ENCODE measurements at places on chromosomes 11 and 22.
A peak's percentile ranks its signal among the peaks of the same experiment; 100 is the strongest.

DNA sequence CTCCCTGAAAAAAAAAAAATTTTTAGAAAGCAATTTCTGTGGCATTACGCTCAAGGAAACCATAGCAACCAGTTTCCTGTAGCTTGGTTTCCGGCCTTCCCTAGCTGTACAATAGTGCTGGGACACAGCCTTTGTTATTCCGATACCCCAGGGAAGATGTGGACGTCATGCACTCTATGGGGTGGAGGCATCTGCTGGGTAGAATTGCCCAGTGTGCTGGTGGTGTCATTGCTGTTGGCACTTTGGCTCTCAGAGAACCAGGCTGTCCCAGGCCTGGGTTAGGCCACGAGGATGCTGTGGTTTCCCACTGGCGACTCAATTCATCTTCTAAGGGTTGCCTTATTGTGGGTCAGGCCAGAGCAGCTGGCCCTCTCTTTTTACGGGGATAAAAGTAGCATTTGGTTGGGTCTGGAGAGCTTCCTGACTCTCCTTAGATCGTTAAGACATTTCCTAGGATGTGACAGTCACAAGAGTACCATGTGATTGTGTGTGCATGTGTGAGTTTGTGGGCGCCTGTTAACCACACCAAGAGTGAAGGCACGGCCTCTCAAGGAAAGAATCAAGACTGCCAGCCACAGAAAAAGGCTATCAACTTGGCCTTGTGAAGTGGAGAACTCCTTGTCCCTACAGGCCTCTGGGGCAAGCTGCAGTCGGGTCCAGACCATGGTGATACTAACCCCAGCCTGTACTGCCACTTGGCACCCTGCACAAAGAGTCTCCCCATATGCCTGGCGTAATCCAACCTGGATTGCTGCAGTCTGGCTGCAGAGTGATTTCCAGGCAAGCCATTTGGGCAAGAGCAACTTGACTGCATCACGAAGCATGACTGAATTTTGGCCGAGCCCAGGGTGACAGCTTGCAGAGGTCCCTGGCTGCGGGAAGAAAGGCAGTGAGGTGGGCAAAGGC is 35.9 kb upstream of the NAV2 start:
- no peak for DNase-seq

DNA sequence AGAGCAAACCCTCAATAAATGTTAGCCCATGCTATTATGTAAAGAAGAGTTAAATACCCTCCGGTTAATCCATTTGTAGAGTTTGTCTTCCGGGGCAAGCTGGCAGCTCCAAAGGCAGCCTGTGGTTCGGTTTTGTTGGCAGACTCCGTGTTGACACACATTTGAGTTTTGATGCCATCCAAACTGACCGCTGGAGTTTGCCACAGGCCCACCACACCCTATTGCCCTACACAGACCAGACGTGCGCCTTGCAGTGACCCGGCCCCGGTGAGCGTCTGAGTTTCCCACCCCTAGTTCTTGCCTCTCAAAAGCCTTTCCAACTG is 25.1 kb downstream of the ELFN2 start:
- no peak for DNase-seq

- no peak for DNase-seq
Observed at GRCh38 chr11:118838905-118839553, 44.7 kb upstream of the CXCR5 start.

DNA sequence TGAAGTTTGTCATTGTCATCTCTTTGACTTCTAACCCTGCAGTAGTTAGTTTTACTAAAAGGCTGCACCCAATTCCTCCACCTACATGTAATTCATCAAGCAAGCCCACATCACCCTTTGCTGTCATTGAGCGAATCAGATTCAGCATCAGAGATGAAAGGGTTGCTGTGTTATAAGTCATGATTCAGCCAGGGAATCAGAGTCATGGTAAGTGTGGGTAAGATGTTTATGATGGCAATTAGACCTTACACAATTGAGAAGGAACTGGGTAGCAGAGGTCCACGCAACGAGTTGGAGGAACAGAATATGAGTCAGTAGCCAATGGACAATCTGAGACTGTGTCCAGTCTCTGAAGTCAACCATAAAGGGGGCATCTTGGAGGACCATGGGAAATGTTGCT is 162.8 kb upstream of the SNX19 start:
- DNase-seq, result no peak

- no peak for DNase-seq
Observed at GRCh38 chr11:8789864-8790263, 107.3 kb downstream of the RPL27A start.

DNA sequence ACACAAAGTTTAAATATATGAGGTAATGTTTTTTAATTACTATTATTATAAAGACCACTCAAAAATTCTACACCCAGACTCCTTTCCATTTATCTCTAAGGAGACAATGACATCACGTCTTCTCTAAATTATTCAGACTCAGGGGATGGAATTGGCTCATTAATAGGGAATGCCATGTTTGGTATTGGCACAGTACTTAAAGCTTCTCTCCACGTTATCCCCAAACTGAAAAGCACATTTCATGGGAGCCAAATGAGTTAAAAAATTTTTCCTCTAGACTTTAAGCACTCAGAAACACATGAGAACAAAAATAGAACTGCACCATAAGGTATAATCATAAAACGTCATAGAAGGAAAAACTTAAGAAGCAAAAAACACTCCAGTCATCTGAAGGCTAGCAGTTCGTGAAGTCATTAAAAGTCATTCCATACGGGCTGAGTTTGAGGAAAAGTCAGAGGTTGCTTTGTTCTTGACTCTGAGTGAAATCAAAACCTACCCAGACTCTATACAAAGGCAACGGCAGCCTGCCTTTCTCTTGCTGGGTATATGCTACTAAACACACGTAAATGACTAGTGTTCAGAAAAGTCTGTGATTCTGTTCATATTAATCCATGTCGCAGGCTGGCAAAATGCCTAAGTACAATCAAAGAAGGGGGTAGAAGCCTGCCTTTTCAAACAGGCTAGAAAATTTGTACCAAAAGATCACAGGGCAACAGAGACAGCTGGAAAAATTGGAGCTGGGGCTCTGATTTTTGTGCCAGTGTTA is 8.7 kb upstream of the MPPED2 start:
- DNase-seq, result no peak

DNA sequence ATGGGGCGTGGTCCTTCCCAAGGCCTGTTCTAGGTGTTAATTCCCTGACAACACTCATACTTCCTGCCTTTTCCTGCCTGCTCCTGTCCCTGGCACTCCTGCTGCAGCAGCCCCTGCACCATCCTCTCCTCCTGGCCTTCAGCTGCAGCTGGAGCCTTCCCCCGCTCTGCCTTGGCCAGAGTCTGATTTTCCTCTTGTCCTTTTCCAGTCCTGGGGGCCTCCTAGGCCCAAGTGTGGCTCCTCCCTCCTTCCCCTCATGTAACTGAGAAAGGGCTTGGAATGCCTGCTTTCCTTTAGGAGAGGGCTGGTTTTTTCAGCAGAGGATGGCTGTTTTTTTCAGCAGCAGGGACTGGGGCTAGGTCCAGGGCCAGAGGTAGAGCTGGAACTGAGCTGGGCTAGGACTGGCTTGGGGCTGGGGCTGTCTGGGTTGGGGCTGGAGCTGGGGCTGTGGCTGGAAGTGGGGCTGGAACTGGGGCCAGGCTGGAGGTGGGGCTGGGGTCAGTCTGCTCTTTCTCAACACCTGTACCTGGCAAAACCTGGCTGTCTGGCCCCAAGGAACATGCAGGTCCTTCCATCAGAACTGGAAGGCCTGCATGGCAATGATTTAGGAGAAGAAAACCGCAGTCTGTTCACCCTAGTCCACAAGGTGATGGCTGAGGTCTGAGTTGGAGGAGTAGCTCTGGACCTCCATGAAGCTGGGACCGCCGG is 23.6 kb downstream of the ZC3H7B start:
- DNase-seq, result no peak

GRCh38 chr11:13292970-13293369 is 15.4 kb downstream of the BMAL1 start:
- DNase-seq, result no peak

GRCh38 chr22:35523167-35523947 is 17.3 kb upstream of the RASD2 start:
- no peak for DNase-seq

DNA sequence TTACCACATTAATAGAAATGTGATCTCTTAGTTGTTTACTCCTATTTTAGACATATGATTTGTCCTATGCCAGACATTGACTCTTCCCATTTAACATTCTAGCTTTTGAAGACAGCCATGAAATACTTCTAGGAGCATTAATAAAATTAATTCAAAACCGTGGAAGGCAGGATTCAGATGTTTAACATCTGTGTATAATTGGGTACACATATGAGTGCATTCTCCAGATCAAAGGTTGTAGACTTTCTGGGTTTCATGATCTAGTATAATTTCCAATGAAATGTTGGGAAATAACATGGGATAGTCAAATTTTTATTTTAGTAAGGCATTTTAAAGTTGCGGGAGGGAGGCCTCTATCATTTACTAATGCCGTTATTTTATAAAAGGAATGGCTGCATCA is 35.2 kb upstream of the CCDC89 start:
- no peak for DNase-seq

DNA sequence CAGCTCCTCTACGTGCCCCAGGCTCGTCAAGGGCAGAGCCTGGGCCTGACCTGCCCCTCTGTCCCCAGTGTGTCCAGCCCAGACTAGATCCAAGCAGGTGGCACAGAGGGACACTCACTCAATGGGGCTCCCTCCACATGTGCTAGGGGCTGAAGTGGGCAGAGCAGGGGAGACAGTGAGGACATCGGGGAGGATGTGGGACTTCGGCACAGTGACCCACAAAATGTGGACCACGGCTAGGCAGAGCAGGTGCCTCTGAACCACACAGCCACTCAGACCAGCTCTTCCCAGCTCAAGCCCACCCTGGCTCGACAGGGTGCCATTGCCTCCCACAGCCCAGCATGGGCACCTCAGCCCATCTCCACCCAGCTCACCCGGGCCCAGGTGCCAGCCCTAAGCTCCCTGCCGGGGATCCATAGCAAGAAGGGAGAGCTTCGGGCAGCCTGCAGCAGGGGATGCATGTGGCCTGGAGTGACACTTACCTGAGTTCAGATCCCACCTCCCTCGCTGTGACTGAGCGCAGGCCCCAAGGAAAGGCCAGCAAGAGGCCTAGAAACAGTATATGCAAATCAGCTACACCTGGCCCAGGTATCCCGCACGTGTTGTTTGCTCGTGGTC is 46.9 kb upstream of the RTL6 start:
- no peak for DNase-seq

DNA sequence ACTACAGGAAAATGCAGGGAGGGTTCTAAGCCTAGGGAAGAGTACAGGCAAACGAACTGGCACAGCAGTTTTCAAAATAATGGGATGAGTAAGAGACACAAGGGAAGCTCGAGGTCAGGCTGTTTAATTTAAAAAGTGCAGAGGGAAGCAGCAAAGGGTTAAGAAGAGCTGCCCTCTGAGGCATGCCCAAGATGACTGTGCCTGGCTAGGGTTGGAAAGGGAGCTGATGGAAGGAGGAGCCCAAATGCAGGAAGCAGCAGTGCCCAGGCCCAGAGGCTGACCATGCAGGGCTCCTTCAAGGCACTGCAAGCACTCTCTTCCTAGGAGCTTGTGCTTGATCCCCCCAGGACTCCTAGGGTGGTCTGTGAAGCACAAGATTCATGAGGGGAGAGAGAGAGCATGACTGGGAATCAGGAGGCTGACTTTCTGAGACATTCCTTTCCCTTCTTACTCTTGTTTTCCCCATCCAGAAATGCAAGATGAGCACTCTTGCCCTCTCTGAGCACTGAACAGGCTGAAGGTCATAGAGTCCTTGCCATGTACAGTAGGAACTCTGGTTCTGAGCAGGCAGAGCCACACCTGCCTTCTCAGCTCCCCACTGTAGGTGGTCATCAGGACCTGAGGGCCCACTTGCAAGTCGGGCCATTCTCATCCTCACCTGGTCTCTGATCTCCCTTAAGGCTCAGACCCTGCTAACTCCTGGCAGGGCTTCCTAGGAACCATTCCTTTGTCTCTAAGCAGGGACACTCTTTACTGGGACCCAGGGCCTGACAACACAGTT is 46.7 kb upstream of the DRD2 start:
- no peak for DNase-seq

GRCh38 chr22:32836280-32837123 is 35.0 kb downstream of the TIMP3 start:
- peak; percentile 35 for DNase-seq

DNA sequence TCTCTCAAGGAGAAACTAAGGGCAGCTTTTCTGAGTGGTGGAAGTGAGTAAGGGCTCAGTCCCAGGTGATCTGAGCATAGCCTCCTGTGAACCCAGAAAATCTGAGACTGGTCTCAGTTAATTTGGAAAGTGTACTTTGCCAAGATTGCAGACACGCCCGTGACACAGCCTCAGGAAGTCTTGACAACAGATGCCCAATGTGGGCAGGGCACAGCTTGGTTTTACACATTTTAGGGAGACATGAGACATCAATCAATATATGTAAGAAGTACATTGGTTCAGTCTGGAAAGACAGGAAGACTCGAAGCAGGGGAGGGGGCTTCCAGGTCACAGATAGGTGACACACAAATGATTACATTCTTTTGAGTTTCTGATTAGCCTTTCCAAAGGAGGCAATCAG is 13.5 kb upstream of the CRY2 start:
- no peak for DNase-seq

DNA sequence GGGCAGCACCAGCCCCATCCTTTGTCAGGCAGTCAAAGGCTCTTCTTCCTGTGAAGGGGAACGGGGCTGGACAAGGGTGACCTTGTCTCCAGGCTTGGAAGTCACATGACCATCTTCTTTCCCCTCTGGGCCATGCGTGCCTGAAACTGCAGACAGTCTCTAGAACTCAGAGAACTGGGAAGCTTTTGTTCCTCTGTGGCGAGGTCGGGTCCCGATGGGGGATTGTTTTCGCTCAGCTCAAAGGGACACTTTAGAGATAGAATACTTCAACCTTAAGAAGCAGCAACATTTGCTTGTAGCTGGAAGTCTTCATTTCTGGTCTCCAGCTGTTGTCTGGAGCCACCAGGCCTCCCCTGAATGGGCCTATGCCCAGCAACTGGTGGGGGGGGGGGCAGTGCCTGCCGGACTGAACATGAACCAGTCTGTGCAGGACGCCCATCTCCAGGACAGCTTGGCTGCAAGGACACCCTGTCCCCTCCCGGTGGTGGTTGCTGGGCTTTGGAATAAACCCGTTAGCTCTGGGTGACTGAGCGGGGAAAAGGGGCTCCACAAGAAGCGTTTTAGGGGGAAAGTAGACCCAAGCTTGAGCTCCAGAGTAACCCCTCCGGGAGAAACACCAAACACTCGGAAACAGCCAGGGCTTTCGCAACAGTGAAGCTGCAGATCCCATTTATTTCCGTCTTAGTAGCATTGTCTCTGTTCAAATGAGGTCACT is 55.7 kb upstream of the EMID1 start:
- no peak for DNase-seq

- DNase-seq, result peak; percentile 91
Observed at GRCh38 chr22:32708830-32709229, 92.7 kb upstream of the TIMP3 start.

- DNase-seq, result no peak
Observed at GRCh38 chr11:66287889-66288670, 863 bp downstream of the YIF1A start.

Measured in AG08395 (cell line).